Activated naive CD8-positive, alpha-beta T cell treated with anti-CD3 and anti-CD28 coated beads, Interleukin-2, amount 10 ng/mL, durations not matched to agents 7 days and 5 days (primary cell): ENCODE measurements at places on chromosomes 4 and X. TPM values are rescaled to one million over a fixed set of nuclear protein-coding genes. Genes with fewer than 3 reads are reported as not detected.
A peak's percentile ranks its signal among the peaks of the same experiment; 100 is the strongest.

The RPA4 gene
- 0.94 TPM for total RNA-seq

DNA sequence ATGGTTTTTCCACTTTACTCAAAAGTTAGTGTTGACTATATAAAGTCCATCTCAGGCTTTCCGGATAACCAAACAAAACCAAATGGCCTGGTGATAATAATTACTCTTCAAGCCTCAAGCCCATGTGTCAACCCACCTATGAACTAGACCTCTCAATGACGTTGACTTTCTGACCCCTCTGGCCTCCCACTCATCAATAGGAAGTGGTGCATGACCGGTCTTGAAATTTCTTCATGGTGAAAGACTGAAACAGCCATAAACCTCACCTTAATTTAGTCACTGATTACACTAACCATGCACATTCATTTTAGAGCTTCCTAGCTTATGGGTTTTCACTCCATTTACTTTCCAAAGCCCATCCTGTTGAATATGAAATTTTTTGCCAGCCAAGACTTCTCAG, 276.0 kb downstream of the KLHL13 start:
- H3K4me1 ChIP-seq: no peaks in the 10 kb centered on the region
- H3K27me3 ChIP-seq: no peaks in the 10 kb centered on the region
- DNase-seq: no peak
- H3K36me3 ChIP-seq: no peaks in the 10 kb centered on the region
- no peak overlapping the region for H3K27ac ChIP-seq

GRCh38 chr4:123246085-123246484, 150.5 kb upstream of the SPRY1 start:
- H3K36me3 ChIP-seq: no peaks in the 10 kb centered on the region
- H3K27ac ChIP-seq: no peak overlapping the region
- peaks cover 2% of the 10 kb centered on the region for H3K4me1 ChIP-seq
- H3K4me3 ChIP-seq: no peak overlapping the region
- no peak for DNase-seq

The GAGE12H gene
- total RNA-seq: not detected

DNA sequence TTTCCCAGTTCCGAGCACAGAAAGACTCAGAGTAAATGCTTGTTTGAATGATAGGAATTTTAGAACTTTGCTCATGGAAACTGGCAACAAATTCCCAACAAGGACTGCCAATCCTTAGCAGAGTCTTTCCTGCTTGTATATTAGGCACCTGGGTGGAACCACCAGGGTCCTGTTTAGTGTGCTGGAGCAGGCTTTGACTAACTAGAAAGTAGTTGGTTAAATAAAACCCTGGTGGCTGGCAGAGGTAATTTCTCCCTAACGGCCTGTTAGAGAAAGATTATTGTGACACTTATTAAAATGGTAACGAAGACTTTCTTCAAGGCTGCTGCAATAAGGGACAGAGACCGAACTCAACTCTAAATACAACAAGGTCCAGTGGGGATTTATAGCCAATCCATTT, 103.6 kb upstream of the TEX13D start:
- no peaks in the 10 kb centered on the region for H3K27me3 ChIP-seq
- H3K27ac ChIP-seq: no peak overlapping the region
- no peak overlapping the region for H3K4me3 ChIP-seq
- H3K36me3 ChIP-seq: peaks cover 1% of the 10 kb centered on the region

GRCh38 chrX:40096395-40097091, 1.2 kb downstream of the BCOR start:
- peaks cover 8% of the 10 kb centered on the region for H3K36me3 ChIP-seq
- peak; percentile 64 for DNase-seq
- H3K4me1 ChIP-seq: peaks cover 26% of the 10 kb centered on the region
- H3K27ac ChIP-seq: peak overlapping the region; percentile 85

DNA sequence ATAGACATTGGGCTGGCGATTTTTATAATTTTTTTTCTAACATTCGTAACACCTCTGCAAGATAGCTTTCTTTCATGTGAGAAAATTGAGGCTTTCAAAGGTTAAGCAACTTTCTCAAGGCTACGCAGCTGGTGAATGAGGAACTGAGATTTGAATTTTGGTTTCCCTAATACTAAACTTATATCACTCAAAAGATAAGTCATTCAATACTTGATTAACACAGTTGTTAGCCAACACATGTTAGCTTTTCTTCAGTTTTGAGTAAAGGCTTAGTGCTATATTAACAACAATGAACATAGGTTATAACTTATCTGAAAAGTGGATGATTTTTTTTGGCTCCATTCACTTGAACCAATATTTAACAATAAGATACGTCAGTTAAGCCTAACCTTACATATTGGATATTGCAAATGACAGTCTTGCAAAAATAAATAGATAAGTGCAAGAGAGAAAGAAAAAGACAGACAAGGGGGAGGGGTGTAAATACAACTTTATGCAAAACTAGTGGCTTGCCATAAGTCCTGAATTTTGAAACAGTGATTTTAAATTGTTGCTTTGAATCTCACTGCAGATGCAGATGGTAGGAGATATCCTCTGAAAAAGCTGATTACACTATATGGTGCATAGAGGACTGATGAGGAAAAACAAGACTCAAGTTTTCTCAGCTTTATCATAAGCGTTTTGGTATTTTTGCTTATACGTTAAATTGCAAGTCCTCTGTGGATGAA, 11.1 kb upstream of the GPM6A start:
- H3K36me3 ChIP-seq: no peaks in the 10 kb centered on the region
- H3K4me1 ChIP-seq: no peaks in the 10 kb centered on the region
- no peak overlapping the region for H3K4me3 ChIP-seq
- no peak overlapping the region for H3K27ac ChIP-seq

DNA sequence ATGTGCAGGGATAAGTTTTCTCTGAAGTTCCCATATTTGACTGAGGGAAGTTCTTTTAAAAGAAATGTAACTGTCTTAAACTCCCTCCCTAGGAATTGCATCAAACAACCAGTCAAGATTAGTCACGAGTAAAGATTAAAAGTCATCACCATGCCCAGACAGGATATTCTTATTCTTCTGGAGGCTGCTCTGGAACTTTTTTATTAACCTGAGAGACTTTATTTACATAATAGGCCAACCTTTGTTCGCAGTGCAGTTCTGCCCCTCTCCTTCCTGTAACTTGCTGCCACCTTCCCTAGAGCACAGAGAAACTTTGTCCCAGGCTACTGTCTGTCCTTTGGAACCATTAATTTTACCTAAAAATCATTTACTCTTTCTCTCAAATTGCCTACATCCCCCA, 9.8 kb upstream of the HERC3 start:
- H3K27ac ChIP-seq: no peak overlapping the region
- H3K27me3 ChIP-seq: peaks cover 2% of the 10 kb centered on the region
- DNase-seq: no peak
- H3K4me3 ChIP-seq: no peak overlapping the region

GRCh38 chr4:81452452-81453006, 19.2 kb downstream of the RASGEF1B start:
- H3K27ac ChIP-seq: no peak overlapping the region
- H3K4me3 ChIP-seq: no peak overlapping the region
- no peaks in the 10 kb centered on the region for H3K27me3 ChIP-seq

The GPR82 gene
- total RNA-seq: 1.1 TPM

DNA sequence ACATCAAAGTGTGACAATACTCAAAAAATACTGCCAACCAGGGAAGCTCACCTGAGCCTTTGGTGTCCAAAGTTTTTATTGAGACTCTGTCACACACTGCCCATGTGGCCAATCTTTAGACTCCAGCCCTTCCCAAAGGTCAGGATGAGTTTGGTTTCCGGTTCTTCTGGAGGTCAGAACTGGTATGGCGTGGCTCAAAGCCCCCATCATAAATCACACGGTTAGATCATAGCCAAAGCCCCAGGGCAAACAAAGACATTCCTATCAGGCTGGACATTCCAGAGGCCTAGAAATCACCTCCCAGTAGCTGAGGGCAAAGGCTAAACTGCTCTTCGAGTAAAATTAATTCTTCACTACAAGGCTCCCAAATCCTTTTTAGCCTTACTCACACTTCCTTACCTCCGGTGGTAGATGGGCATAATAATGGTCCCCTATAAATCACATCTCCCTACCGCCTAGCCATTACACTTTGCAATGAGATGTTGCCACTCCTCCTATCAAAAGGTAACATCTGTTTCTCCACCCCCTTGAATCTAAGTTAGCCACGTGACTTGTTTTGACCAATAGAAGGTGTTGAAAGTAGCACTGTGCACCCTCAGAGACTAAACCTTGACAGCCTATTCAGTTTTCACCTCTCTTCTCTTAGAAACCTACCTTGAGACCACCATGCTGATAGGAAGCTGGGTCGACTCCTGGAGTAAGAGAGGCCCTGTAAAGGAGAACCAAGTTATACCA, 137.8 kb upstream of the DUSP21 start:
- no peak for DNase-seq
- H3K4me1 ChIP-seq: no peaks in the 10 kb centered on the region
- no peaks in the 10 kb centered on the region for H3K27me3 ChIP-seq
- H3K4me3 ChIP-seq: no peak overlapping the region

- H3K4me3 ChIP-seq: no peak overlapping the region
- no peak for DNase-seq
- no peaks in the 10 kb centered on the region for H3K27me3 ChIP-seq
- no peaks in the 10 kb centered on the region for H3K4me1 ChIP-seq
- H3K36me3 ChIP-seq: no peaks in the 10 kb centered on the region
These were observed 233.4 kb upstream of the HAND2 start for GRCh38 chr4:173763389-173763788.

GRCh38 chr4:129863206-129863605, 767.3 kb downstream of the C4orf33 start:
- no peaks in the 10 kb centered on the region for H3K36me3 ChIP-seq
- no peaks in the 10 kb centered on the region for H3K27me3 ChIP-seq
- no peaks in the 10 kb centered on the region for H3K4me1 ChIP-seq
- no peak overlapping the region for H3K4me3 ChIP-seq
- no peak overlapping the region for H3K27ac ChIP-seq

The FAM200B gene
- 22.4 TPM for total RNA-seq

DNA sequence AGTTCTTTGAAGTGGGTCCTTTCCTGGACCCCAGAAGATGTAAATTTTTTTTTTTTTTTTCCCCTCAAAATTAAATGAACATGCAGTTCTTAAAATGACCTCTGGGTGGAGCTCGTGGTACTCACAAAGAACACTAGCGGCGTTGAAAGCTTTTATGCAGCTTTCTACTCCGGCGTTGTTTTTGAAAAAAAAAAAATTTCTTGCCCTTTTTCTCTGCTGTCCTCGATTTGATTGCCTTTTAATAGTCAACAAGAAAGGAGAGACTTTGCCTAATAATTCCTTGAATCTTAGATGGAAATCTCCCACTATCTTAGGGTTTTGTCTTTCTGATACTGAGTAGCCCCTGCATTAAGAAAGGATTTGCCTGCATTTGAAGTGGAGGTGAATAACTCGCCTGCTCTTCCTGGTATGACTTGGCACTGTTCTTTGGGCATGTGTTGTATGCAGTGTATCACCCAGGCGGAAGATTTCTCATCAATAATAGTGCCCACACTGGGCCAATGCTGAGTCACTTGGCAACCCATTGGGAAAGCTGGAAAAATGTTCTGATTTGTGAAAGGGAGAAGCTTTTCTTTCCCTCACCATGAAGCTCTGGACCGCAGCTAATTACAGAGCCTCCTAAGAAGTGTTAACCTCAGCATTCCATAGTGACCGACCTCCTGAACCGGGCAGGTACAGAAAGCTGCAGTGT, 104.0 kb downstream of the PHEX start:
- no peaks in the 10 kb centered on the region for H3K36me3 ChIP-seq
- no peaks in the 10 kb centered on the region for H3K4me1 ChIP-seq
- no peak for DNase-seq
- H3K4me3 ChIP-seq: no peak overlapping the region
- H3K27me3 ChIP-seq: no peaks in the 10 kb centered on the region
- H3K27ac ChIP-seq: no peak overlapping the region

DNA sequence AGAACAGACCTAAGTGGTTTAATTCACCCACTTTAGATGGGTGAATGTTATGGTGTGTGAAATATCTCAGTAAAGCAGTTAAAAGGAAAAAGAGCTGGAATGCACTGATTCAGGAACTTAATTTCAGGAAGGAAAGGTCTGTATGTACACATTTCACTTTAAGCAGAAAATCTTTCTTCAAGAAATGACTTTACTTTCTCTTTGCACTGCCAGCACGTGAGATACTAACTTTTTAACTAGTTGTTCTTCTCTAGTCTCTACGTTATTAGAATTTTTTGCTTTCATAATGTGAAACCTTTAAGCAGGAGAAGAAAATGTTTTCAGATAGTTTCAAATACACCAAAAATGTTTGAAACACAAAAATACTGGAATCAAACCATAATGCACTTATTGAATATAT, 18.8 kb downstream of the C4orf46 start:
- no peaks in the 10 kb centered on the region for H3K27me3 ChIP-seq
- no peaks in the 10 kb centered on the region for H3K36me3 ChIP-seq
- peak overlapping the region; percentile 35 for H3K4me3 ChIP-seq
- no peak for DNase-seq
- peaks cover 5% of the 10 kb centered on the region for H3K4me1 ChIP-seq
- no peak overlapping the region for H3K27ac ChIP-seq

GRCh38 chr4:53436251-53436650, 58.8 kb downstream of the FIP1L1 start:
- no peaks in the 10 kb centered on the region for H3K4me1 ChIP-seq
- peaks cover 26% of the 10 kb centered on the region for H3K36me3 ChIP-seq
- no peak overlapping the region for H3K27ac ChIP-seq
- no peak for DNase-seq

GRCh38 chr4:23202712-23203247, 510.0 kb downstream of the GBA3 start:
- no peak overlapping the region for H3K4me3 ChIP-seq
- no peaks in the 10 kb centered on the region for H3K4me1 ChIP-seq
- no peak for DNase-seq

DNA sequence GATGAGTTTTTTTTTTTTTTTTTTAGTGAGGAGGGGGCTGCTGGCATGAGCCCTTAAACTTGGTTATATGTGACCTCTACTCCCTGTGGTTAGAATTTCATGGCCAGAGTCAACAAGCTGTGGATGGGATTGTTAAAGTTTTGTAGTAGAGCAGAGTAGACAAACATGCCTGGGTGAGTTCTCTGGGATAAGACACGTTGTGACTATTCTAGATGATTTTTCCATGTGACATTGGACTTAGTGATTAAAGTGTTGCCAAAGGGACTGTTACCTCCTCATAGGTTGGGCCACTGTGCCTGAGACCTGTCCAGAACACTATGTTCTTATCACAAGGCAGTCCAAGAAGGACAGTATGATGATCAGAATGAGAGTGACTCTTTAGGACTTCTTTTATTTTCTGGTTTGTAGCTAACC, 28.8 kb upstream of the ALB start:
- H3K4me3 ChIP-seq: no peak overlapping the region
- H3K27me3 ChIP-seq: no peaks in the 10 kb centered on the region
- no peaks in the 10 kb centered on the region for H3K4me1 ChIP-seq
- no peaks in the 10 kb centered on the region for H3K36me3 ChIP-seq

GRCh38 chrX:107687445-107687844, 59.1 kb downstream of the PRPS1 start:
- H3K4me1 ChIP-seq: peaks cover 26% of the 10 kb centered on the region
- no peaks in the 10 kb centered on the region for H3K36me3 ChIP-seq
- H3K4me3 ChIP-seq: no peak overlapping the region
- no peak overlapping the region for H3K27ac ChIP-seq
- DNase-seq: no peak
- no peaks in the 10 kb centered on the region for H3K27me3 ChIP-seq

GRCh38 chrX:118038614-118039365, 77.8 kb downstream of the KLHL13 start:
- H3K27me3 ChIP-seq: no peaks in the 10 kb centered on the region
- no peaks in the 10 kb centered on the region for H3K36me3 ChIP-seq
- no peak overlapping the region for H3K4me3 ChIP-seq
